Small intestine (tissue), 16 donors: ENCODE measurements at places on chromosomes 3 and 15. TPM values are rescaled to one million over a fixed set of nuclear protein-coding genes. Genes with fewer than 3 reads are reported as not detected.

DNA sequence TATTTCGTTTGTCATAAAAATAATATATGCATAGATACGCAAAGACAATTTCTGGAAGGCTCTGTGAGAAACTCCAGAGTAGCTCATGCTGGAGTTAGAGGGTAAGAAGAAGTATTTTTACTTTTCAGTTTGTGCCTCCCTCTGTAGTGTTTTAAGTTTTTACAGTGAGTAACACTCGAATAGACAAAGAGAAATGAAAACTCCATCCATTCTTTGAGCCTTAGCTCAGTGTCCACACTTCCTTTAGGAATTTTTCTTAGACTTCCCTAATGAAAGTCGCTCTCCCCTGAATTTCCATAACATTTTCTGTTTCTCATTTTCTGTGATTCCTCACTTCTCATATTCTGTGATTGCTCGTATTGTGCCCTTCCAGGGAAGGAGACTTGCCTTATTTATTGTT lies 2.1 kb downstream of the BLOC1S6 start:
- DNase-seq, result no peak

GRCh38 chr3:87127281-87127680 lies 99.8 kb upstream of the CHMP2B start:
- DNase-seq, result no peak

Gene THAP10
- 2.4 TPM for polyA plus RNA-seq

DNA sequence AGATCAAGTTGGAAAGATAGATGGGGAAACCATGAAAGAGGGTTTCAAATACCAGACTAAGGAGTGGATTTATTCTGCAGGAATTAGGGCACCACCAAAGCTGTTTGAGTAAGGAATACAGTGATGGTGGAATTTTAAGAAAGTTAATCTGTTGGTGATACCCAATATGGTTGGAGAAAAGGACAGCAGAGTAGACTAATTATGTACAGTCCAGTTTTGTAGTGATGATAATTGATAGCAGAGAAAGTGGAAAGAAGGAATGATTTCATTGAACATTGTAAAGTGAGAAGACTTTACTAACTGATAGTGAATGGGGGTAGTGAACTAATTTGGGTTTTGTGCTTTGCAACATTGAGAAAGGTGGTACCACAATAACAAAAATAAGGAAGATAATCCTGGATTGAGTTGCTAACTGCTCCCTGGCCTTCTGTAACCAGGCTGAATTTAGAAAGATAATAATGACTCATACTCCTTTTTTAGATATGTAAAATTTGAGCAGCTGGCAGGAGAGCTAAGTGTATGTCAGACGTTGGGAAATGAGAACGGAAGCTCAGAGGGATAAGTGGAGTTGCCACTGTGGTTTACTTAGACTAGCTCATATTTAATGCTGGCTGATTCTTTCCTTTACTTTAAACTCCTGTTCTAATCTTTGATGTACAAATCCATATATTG lies 16.9 kb downstream of the TCAIM start:
- no peak for DNase-seq

DNA sequence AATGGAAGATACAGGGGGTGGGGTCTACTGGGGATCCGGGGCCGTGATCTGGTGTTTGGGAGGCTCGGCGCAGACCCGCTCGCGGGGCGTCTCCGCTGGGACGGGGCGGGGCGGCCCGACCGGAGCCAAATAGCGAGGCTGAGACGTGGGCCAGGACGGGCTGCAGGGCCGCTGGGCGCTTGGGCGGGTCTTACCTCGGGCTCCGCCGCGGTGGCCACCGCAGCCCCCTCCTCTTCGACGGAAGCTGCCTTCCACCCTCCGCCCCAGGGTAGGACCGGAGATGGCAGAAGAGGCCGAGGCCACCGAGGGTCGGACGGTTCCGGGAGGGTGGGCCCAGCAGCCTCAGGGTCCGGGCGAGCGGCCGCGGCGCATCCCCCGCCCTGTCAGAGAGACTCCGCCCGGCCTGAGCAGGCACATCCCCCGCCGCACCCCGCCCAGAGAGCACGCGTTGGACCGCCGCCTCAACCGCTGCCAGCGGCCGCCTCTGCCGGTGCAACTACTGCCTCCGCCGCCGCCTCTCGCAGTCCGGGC lies 399 bp downstream of the MYO9A start:
- no peak for DNase-seq

Gene NR1I2
- 85.7 TPM for polyA plus RNA-seq

Gene DNAJC17
- polyA plus RNA-seq, result 95.9 TPM

- no peak for DNase-seq
Measured at GRCh38 chr3:179476215-179476614, 24.9 kb upstream of the GNB4 start.

Gene MEGF11
- 0.24 TPM for polyA plus RNA-seq

DNA sequence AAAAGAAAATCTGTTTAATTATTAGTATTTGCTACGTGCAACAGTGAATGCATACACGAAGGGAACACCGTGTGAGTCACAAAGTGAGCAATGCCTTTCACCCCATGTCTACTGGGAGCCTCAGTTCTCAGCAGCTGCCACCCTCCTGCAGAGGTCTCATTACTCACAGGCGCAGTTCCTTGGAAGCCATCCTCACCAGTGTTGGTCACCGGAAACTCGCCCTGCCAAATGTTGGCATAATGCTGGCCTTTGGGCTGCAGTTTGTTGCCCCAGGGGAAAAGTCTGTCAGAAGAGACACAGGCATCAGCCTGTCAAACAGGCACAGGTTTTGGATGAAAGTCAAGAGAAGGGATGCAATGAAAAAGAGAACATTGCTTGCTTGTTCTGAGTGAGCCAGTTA lies 50.1 kb downstream of the SUMF1 start:
- DNase-seq, result no peak

Gene CLDN11
- polyA plus RNA-seq, result 6.5 TPM

GRCh38 chr3:143354342-143354741 lies 234.8 kb downstream of the CHST2 start:
- DNase-seq, result no peak

DNA sequence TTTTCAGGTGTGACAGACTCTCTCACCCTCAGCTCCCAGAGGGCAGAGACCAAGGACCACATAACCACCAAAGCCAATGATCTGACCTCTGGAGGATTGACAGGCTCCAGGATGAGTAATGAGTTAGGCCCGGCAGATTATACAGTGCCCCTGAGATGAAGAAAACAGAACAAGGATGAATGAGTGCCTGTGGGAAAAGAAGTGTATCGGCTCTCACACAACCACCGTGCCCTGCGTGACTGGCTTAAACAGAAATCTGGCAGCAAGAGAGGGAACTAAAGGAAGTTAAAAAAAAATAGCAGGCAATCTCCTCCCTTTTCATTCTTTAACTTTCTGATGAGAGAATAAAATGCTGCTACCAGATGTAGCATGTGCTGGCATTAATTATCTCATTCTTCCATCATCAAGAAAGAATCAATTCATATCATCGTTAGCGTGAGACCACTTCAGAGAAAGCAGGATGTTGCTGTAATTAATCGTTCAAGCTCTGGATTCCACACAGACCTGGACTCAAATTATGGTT lies 227.5 kb upstream of the COL8A1 start:
- DNase-seq, result no peak

- peak; percentile 63 for DNase-seq
Measured at GRCh38 chr3:53346514-53346913, 829 bp downstream of the DCP1A start.

- no peak for DNase-seq
Measured at GRCh38 chr15:98562331-98562937, 85.9 kb upstream of the IGF1R start.

GRCh38 chr15:80401456-80401855 lies 2.7 kb upstream of the ARNT2 start:
- DNase-seq, result no peak

- no peak for DNase-seq
Measured at GRCh38 chr15:65812916-65813315, 20.8 kb upstream of the DENND4A start.

DNA sequence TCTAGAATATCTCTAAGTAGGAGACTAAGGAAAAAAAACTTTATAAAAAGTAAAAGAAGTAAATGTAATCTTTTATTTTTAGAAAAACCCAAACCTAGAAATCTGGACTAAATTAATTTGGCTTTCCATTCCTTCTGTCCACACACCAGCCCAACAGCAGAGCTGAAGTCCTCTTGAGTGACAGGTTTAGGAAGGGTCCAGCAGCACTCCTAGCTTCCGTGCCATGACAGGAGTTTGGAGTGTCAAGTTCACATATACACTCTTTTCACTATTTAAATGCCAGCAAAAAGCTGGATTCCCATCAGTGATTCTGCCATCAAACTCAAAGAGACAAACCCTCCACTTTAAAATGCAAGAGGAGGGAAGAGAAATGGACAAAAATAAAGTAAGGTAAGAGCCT lies 13.1 kb downstream of the PROK2 start:
- no peak for DNase-seq

- no peak for DNase-seq
Measured at GRCh38 chr3:30826531-30826942, 67.9 kb downstream of the GADL1 start.

- no peak for DNase-seq
Measured at GRCh38 chr3:187002915-187003314, 72.6 kb downstream of the ST6GAL1 start.

DNA sequence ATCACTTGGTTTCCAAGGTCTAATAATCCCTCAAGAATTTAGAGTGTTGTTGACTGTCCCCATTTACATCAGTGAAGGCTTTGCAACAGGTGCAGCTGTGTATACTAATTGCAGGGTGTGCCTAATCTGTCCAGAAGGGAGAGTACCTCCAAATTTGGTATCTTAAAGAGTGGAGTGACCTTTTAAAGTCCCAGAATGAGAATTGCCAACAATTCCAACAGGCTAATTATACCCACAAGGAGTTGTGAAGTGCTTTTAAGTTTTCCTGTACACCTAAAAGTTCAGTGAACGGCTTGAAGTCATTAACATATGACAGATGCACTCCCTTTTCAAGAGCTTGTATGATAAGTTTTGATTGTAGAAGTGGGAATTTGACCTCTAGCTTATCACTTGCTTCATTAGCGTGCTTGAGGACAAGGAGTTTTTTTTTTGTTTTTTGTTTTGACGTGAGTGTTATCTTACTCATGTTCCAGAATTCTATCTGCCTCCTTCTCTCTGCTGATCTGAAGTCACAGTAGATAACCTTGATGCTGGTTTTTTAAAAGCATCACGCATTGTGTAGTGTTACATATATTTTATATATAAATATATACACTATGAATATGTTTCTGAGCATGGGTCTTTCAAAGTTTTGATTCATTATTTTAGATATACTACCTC lies 26.3 kb downstream of the CDIN1 start:
- no peak for DNase-seq

Gene HDC
- not detected for polyA plus RNA-seq

GRCh38 chr3:190545191-190545590 lies 31.3 kb downstream of the IL1RAP start:
- DNase-seq, result no peak

Gene ILDR1
- 0.81 TPM for polyA plus RNA-seq

DNA sequence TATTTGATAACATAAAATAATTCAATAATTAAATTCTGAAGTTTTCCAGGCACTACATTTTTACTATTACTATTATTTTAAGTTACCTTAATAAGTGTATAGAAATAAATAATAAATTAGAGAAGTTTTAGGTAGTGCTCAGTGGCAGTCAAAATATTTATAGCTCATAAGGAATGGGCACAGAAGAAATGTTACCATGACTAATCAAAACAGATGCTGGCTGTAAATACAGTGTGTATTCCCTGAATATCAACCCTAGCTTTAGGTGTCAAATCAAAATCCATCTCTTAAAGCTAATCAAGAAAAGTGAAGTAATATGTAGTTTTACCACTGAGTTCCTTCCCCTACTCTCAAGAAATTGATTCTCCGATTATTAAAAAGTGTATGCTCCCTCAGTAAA lies 35.5 kb downstream of the ZBTB20 start:
- no peak for DNase-seq

Gene CRABP1
- not detected for polyA plus RNA-seq

Gene GMNC
- polyA plus RNA-seq, result not detected

GRCh38 chr3:60536420-60536819 lies 714.8 kb downstream of the FHIT start:
- DNase-seq, result peak; percentile 2

Gene RPL4
- 708 TPM for polyA plus RNA-seq

DNA sequence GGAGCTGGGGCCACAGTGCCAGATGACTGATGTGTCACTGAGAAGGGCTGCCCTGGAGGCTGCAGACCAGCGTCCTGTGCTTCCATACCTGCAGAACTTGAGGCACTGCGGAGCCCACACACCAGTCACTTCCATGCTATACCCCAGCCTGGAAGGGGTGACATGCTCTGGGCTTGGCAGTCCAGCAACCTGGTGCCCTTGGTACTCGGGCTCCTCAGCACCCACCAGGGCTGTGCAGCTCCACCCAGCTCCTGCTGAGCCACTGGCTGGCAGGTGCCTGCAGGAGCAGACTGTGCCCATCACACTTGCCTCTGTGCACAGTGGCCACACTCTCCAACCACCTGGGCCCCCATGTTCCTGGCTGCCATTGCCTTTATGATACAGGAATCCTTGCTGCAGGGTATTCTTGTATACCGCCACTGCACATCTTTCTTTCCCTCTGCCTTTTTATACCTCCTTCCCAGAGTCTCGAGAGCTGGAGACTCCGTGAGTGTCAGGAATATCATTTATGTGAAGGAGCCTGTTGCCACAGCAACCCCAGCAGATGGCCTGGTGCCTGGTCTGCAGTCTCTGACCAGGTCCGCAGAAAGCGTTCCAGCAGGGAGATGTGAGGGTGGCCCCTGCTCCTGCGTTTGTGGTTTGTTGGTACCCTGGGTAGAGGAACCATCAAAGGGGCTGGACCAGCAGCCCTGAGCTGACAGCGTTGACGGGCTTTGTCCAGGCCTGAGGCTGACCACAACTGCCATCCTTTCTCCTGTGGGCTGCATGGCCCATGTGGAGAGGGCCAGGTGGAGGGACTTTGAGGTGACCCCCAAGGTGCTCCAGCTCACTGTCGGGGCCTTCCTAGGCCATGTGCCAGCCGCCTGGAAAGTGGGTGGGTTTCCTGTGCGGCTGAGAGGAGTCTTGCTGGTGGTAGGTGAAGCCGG lies 93.4 kb upstream of the PLXNA1 start:
- DNase-seq, result no peak

GRCh38 chr3:187746442-187747281 lies 1.4 kb upstream of the BCL6 start:
- peak; percentile 57 for DNase-seq

GRCh38 chr3:44939581-44940036 lies 36.4 kb downstream of the ZDHHC3 start:
- no peak for DNase-seq

DNA sequence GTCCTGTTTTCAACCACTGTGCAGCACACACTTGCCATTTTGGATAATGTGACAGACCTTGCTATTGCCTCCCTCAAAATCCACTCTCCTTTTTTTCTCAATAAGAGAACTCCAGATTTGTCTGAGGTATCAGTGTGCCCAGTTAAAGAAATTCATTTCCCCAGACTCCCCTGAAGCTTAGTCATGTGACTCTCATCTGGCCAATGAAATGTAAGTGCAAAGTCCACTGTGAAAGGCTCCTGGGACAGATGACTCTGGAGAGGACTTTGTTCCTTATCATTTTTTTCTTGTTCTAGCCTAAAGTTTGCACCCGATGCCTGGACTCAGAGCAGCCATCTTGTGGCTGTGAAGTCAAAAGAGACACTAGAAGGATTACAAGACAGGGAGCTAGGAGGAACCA lies 268.6 kb upstream of the LRTM1 start:
- peak; percentile 7 for DNase-seq

- DNase-seq, result no peak
Measured at GRCh38 chr15:98403169-98403568, 245.2 kb upstream of the IGF1R start.

GRCh38 chr3:55376753-55377347 lies 110.3 kb downstream of the WNT5A start:
- no peak for DNase-seq
